ENCODE measurements at places on chromosomes 1 and 21.
A peak's percentile ranks its signal among the peaks of the same experiment; 100 is the strongest.

- peak; percentile 9 for DNase-seq
Measured at GRCh38 chr1:178048426-178048825, 45.5 kb upstream of the RASAL2 start.

DNA sequence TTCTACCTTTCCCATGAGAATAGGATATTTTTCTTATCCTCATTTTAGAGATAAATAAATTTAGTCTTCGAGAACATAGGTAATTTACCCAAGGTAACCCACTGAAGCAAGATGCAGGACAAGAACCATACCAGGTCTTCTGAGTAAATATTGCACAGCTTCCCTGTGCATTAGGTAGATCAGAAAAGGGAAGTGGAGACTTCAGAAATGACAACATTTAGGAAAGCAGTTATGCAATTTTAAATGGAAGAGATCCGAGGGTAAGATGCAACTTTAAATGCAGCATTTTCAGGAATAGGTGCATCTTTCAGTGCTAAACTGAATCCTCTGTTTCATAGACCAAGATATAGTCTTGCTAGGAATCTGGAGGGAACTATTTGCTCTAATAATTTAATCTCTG lies 206.4 kb upstream of the SGIP1 start:
- no peak for DNase-seq

DNA sequence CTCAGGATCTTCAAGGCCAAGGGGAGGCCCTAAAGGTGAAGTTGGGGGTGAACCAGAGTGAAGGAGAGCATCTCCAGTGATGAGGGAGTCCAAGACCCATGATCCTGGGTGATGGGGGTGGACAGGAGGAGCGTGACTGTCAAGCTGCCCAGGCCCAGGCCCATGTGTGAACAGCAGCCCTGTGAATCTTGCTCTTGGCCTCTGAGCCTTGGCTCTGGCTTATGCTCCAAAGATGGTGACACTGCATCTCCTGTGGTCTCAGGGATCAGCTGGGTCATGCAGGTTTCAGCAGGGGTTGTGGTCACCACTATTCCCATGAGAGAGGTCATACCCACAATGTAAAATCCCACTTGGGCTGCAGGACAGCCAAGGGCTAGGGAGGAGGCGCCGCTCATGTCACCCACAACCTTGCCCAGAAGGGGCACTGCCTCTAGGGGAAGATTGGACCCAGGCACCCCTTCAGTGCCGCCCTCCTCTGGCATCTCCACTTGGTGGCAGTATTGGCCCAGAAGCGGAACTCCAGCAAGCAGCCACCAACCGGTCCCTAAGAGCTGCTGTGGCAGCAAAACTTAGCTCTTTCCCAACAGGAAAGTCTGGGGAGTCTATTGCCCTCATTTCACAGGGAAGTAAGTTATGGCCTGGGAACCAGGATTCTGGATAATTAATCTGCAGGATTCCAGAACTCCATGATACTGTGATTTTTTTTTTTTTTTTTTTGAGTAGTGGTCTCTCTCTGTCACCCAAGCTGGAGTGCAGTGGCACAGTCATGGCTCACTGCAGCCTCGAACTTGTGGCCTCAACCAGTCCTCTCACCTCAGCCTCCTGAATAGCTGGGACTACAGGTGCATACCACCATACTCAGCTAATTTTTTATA lies 7.5 kb upstream of the WNT3A start:
- DNase-seq = peak; percentile 57

- DNase-seq = peak; percentile 96
Measured at GRCh38 chr1:94783342-94784189, 36.6 kb upstream of the SLC44A3 start.

DNA sequence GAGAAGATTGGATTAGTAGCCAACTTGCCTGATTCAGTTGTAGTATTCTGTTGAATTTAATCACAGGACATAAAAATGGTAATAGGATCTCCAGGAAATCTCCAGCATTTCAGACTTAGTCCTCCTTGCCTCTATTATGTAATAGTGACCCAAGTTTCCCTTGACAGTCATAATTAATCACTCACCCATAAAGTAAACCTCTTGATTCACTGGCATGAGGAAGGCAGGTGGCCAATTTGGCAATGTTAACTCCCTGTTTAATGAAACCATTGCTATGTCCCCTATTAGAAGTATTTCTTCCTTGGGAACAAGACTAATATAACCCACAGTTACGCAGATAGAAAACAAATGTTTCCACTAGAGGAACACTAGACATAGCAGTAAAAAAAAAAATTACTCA lies 604.8 kb upstream of the CXADR start:
- peak; percentile 77 for DNase-seq

All from fibroblast of gingiva (primary cell).